ENCODE measurements at places on chromosomes 7 and 10. TPM values are rescaled to one million over a fixed set of nuclear protein-coding genes. Genes with fewer than 3 reads are reported as not detected.

Gene THSD7A
- polyA plus RNA-seq, result 0.06 TPM

Gene RET
- polyA plus RNA-seq, result 0.17 TPM

Gene FOXP2
- 2.8 TPM for polyA plus RNA-seq

- DNase-seq, result no peak
Measured at GRCh38 chr7:34156336-34156735, 251.0 kb downstream of the BMPER start.

DNA sequence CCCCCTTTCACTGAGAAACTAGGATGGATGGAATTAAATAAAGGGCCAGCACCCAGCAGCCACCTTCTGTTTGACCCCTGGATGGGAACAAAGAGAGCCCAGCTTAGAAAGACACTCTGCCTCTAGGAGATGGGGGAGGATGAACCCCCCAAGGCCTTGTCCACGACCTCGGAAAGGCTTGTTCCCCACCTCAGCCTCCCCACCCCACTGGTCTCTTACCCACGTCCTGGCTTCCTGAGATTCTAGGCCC, 9.7 kb downstream of the ITPRIP start:
- DNase-seq, result no peak

Measured in AG04450 (cell line).